Mesenteric fat pad (tissue), 1 donor: ENCODE measurements at places on chromosomes 7 and 10. TPM values are rescaled to one million over a fixed set of nuclear protein-coding genes. Genes with fewer than 3 reads are reported as not detected.
A peak's percentile ranks its signal among the peaks of the same experiment; 100 is the strongest.

DNA sequence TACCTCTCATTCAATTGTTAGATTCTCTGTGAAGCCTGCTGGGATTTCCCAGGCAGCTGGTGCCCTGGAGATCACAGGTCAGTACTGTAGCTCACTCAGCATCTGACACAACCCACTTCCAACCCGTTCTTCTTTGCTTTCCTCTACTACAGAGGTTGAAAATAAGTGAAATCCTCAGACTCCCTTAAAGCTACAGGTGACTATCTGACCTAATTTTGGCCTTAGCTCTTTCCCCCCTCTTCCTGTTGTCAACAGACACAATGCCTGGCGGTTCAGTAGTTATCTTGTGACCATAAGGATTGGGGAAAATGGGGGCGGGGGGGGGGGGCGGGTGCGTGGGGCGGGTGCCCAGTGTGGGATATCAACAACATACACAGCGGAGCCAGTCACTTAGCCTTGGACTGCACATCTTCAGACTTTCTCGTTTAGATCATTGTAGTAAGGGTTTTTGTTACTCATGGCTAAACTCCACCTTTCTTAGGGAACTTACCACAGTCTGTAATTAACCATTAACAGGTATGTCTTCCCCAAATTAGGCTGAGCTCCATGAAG is 37.8 kb downstream of the MTPN start:
- no peak for DNase-seq

DNA sequence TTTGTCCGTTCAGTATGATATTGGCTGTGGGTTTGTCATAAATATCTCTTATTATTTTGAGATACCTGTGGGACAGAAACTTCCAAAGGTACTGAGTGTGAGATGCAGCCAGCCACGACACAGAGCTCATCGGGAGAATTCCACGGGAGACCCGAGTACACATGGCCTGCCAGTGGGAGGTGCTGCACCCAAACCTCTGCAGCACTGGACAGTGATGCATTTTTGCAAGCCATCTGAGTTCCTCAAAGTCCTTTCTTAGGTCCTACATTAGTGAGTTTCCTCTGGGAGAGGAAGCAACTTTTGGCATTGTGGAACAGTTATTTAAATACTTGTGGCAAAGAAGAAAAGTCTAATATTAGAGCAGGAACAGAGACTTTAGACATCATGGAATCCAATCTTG is 77.5 kb downstream of the ARID5B start:
- DNase-seq: no peak

The GBX1 gene
- total RNA-seq: not detected

The SSBP1 gene
- total RNA-seq: 80.2 TPM

GRCh38 chr7:151135866-151136843 is 31.3 kb downstream of the GBX1 start:
- peak; percentile 59 for DNase-seq

The GATA3 gene
- 5.5 TPM for total RNA-seq

The ACTL6B gene
- total RNA-seq: not detected

GRCh38 chr10:102394801-102395399 is 605 bp upstream of the NFKB2 start:
- no peak for DNase-seq

DNA sequence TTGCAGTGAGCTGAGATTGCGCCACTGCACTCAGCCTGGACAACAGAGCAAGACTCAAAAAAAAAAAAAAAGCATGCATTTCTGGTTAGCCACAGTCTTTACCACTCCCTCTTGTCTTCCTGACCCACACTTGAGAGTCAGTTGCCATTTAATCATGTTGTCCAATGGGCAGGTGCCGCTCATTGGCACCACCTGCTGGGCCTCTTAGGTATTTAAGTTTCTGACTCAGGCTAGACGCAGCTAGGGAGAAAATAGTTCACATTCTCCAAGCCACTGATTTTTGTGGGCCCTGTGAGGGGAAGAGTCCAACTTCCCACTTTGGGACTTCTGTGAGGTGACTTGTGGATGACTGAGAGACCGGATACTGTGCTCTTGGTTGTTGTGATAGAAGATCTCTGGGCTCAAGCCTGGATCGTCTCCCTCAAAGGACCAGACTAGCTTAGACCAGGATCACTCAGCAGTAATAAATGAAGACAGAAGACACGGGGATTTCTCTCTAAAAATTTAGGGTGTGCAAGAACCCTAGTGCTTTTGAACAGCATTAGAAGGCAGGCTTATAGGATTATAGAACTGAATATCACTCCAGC is 26.8 kb upstream of the SORCS3 start:
- DNase-seq: no peak

The KNDC1 gene
- 0.13 TPM for total RNA-seq

The NODAL gene
- not detected for total RNA-seq

The PRTFDC1 gene
- total RNA-seq: 2.7 TPM

The SLC29A4 gene
- total RNA-seq: 38.2 TPM

GRCh38 chr10:30818010-30818660 is 188.6 kb upstream of the LYZL2 start:
- peak; percentile 89 for DNase-seq
